ENCODE measurements at places on chromosomes 11 and 22. TPM values are rescaled to one million over a fixed set of nuclear protein-coding genes. Genes with fewer than 3 reads are reported as not detected.

The OR52H1 gene
- total RNA-seq = 0.37 TPM

The SLC5A4 gene
- total RNA-seq = not detected

The PPP2R5B gene
- total RNA-seq = 12.0 TPM

DNA sequence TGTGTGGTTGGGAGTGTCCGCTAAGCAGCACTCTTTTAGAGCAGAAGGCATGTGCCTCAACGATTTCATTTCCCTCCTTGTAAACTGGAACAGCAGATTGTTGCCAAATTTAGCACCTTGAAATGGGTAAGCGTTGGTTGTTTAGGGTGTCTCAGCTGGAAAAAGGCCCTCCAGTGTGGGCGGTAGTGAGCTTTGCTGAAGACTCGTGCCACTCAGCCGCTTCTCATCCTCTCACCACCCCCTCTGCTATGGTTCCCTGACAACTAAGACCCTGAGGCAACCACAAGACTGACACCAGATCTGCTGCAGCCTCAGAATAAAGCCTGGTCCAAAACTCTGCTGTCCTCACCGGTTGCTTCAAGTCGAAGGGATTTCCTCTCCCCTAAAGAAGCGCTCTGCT is 9.9 kb upstream of the FERMT3 start:
- H3K4me1 ChIP-seq = peaks cover 24% of the 10 kb centered on the region
- H3K36me3 ChIP-seq = peaks cover 70% of the 10 kb centered on the region
- DNase-seq = no peak
- H3K4me3 ChIP-seq = no peak overlapping the region
- H3K27me3 ChIP-seq = no peaks in the 10 kb centered on the region
- peak overlapping the region; percentile 14 for H3K27ac ChIP-seq

GRCh38 chr22:19114984-19115552 is 7.1 kb downstream of the DGCR2 start:
- no peak overlapping the region for H3K27ac ChIP-seq
- DNase-seq = no peak
- peaks cover 66% of the 10 kb centered on the region for H3K4me1 ChIP-seq
- H3K27me3 ChIP-seq = no peaks in the 10 kb centered on the region
- peaks cover 7% of the 10 kb centered on the region for H3K36me3 ChIP-seq
- H3K4me3 ChIP-seq = no peak overlapping the region

DNA sequence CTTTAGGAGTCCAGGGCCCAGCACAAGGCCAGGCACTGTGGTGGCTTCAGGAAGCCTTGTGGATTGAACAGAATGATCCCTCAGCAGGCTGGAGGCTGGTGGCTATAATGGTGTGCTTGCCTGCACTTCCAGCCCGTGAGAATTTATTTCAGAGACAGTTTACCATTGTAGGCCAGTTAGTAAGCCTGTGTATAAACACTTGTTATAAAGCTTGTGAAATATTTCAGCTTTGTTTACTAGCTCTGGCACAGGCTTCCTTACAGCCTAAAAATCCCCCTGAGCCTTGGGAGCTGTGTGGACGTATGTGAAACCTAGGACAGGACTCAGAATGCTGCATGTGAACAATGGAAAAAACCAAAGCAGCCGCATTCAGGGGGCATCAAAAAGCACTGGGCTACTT is 26.6 kb upstream of the ACER3 start:
- no peak overlapping the region for H3K27ac ChIP-seq
- H3K4me1 ChIP-seq = no peaks in the 10 kb centered on the region
- H3K27me3 ChIP-seq = peaks cover 13% of the 10 kb centered on the region
- no peaks in the 10 kb centered on the region for H3K36me3 ChIP-seq

DNA sequence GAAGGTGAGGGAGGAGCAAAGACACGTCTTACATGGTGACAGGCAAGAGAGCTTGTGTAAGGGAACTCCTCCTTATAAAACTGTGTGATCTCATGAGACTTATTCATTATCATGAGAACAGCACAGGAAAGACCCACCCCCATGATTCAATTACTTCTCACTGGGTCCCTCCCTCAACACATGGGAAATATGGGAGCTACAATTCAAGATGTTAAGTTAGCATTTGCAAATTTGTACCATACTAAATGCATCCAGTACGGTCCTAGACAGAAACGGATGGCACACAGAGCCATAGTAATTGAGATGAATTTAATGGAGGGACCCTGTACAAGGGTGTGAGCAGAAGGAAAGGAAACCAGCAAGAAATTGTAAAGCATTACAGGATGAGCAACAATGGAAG is 765.8 kb upstream of the API5 start:
- no peaks in the 10 kb centered on the region for H3K4me1 ChIP-seq
- no peaks in the 10 kb centered on the region for H3K36me3 ChIP-seq
- H3K27ac ChIP-seq = no peak overlapping the region
- no peak overlapping the region for H3K4me3 ChIP-seq
- DNase-seq = no peak
- H3K27me3 ChIP-seq = no peaks in the 10 kb centered on the region

GRCh38 chr11:31499576-31500178 is 9.7 kb downstream of the IMMP1L start:
- peaks cover 37% of the 10 kb centered on the region for H3K36me3 ChIP-seq
- no peak overlapping the region for H3K4me3 ChIP-seq
- H3K27me3 ChIP-seq = no peaks in the 10 kb centered on the region
- peaks cover 3% of the 10 kb centered on the region for H3K4me1 ChIP-seq

DNA sequence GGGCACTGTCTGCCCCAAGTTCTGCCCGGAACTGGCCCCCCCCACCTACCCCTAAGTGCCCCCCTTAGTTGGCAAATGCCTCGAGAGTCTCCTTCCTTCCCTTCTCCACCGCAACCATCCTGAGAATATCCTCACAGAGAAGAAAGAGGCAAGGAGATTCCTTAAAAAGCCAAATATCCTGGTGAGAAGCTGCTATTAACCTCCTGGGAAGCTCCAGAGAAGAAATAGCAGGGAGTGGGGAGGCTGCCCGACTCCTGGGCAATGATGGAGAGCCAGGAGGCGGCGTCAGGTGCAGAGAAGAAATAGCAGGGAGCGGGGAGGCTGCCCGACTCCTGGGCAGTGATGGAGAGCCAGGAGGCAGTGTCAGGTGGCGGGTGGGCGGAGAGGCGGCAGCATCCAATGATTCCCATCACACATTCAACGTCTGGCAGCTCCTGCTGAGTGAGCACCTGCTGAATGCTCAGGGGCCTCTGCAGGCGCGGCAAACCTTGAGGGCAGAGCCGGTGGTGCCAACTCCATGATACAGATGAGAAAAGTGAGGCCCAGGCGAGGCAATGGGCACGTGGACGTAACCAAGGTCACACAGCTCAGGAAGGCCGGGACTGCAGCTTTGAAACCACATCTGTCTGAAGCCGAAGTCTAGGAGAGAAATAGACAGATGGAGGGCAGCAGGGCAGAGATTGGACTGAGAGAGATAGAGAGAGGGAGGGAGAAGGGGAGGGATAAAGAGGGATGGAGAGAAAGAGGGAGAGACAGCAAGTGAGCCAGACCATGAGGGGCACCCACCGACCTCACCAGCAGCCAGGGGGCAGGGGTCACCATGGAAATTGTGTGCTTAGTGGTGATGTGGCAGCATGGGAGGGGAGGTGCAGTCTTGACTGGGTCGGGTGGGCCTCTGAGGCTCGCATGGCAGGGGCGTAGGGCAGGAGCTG is 58.3 kb downstream of the CYTH4 start:
- no peak overlapping the region for H3K27ac ChIP-seq
- no peak for DNase-seq
- no peaks in the 10 kb centered on the region for H3K4me1 ChIP-seq
- no peak overlapping the region for H3K4me3 ChIP-seq
- peaks cover 16% of the 10 kb centered on the region for H3K27me3 ChIP-seq
- no peaks in the 10 kb centered on the region for H3K36me3 ChIP-seq

DNA sequence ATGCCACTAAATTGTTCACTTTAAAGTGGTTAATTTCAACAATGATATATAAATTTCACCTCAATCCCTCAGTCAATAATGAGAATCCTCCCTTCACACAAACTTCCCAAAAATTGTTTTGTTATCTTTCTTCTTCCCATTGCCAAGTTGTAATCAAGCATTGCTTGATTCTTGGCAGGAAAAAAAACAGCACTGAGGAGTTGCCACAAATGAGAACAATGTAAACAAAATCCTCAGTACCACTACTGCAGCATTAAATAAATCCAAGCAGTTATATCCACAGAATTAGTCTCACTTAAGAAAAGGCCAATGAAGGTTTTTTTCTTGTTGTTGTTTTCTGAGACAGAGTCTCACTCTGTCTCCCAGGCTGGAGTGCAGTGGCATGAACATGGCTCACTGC is 38.2 kb downstream of the FAM168A start:
- H3K4me1 ChIP-seq = no peaks in the 10 kb centered on the region
- H3K36me3 ChIP-seq = peaks cover 9% of the 10 kb centered on the region
- no peak overlapping the region for H3K27ac ChIP-seq
- no peak for DNase-seq
- no peak overlapping the region for H3K4me3 ChIP-seq

DNA sequence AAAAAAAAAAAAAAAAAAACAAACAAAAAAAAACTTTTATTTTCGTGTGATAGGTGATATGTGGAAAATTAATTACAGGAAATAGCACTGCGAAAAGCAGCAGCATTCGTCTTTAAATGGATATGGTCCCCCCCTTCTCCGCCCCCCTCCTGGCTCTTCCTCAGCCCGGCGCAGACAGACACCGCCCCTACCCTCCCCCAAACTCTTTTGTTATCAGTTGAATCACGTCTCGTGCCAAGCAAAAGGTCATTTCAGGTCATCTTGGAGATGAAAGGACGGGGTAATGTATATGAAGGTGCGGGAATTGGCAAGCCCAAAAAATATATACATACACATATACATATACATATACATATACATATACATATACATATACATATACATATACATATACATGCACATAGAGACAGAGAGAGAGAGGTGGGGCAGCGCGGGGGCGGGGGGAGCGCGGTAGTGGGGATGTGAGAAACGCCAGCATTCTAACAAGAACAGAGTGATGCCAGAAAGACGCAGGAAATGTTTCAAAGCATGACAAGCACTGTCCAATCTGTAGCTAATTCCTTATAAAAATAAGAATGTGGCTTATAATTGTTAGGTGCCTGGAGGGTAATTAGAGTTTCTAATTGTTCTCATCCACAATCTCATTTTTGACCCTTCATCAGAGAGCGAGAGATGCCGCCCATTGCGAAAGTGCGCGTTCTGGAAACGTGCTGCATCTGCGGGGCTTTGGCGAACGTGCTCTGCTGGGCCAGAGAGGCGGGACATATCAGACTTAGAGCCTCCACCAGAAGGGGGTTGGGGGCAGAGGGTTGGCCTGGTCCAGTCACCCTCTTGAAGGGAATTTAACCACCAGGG is 214.5 kb upstream of the UBASH3B start:
- H3K27me3 ChIP-seq = peaks cover 13% of the 10 kb centered on the region
- H3K36me3 ChIP-seq = no peaks in the 10 kb centered on the region
- no peak for DNase-seq
- no peak overlapping the region for H3K4me3 ChIP-seq

GRCh38 chr11:8959546-8960166 is 4.6 kb downstream of the TMEM9B start:
- H3K27me3 ChIP-seq = no peaks in the 10 kb centered on the region
- peaks cover 23% of the 10 kb centered on the region for H3K36me3 ChIP-seq
- peaks cover 36% of the 10 kb centered on the region for H3K4me1 ChIP-seq
- peak; percentile 64 for DNase-seq
- H3K4me3 ChIP-seq = no peak overlapping the region

Data from activated CD4-positive, alpha-beta T cell treated with anti-CD3 and anti-CD28 coated beads, Interleukin-2, amount 10 ng/mL, durations not matched to agents 7 days and 5 days (primary cell).